Activated CD8-positive, alpha-beta memory T cell treated with anti-CD3 and anti-CD28 coated beads for 48 hours (primary cell): ENCODE measurements at places on chromosomes 16 and 17.

GRCh38 chr17:57556320-57556719 lies 188.8 kb downstream of the CCDC182 start:
- no peak for DNase-seq

GRCh38 chr17:49244839-49245238 lies 14.3 kb upstream of the PHOSPHO1 start:
- no peak for DNase-seq

DNA sequence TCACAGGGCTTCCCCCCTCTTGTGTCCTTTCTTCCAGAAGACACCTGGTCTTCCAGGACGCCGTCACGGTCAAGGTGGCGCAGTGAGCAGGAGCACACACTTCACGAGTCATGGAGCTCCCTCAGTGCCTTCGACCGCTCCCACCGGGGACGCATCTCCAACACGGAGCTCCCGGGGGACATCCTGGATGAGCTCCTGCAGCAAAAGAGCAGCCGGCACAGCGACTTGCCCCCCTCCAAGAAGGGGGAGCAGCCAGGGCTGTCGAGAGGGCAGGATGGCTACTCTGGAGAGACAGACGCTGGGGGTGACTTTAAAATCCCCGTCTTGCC lies 199.6 kb downstream of the KATNIP start:
- no peak for DNase-seq

GRCh38 chr17:20999044-20999573 lies 43.7 kb downstream of the USP22 start:
- DNase-seq = no peak
